ENCODE measurements at places on chromosomes 13 and 19.

DNA sequence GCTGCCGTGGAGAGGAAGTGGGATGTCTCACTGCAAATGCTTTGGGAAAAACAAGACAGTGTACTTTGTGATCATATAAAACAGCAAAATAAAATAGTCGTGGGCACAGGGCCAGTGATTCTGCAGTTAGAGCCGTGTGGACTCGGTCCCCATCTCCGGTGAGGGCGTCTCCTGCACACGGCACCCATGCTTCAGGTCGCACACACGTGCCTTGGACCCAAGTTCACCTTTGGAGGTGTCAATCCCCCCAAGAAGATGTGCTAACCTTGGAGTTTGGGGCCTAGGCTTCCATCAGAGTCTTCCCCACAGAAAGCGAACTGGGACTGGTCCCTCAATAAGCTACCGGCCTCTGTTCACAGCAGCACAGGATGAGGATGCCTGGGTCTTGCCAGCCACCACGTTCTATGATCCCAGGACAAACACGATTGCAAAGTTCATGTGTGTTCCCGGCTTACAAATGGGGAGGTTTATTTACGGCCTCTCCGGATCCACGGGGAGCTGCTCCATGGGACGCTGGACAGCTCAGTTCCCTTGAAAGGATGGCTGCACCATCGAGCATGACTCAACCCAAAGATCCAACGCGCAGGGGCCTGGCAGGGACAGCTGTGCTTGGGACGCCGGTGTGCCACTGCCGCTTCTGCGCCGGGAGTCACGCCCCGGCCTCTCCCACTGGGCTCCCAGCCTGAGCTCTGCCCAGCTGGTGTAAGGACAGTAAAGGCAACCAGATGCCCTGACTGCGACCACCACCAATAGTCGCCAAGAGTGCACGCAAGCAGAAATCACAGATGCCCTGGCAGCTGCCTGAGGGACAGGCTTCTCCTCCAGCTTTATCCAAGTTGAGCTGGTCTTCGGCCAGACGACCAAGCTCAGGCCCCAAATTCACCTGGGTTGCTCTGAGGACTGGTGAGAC lies 8.6 kb downstream of the GAS6 start:
- no peak for DNase-seq

GRCh38 chr19:49614096-49614833 lies 23.3 kb downstream of the PRR12 start:
- DNase-seq = no peak

GRCh38 chr19:37928527-37929286 lies 21.7 kb downstream of the SIPA1L3 start:
- DNase-seq = no peak

GRCh38 chr19:40576151-40576584 lies 505 bp upstream of the SHKBP1 start:
- DNase-seq = peak; percentile 75

GRCh38 chr13:28140433-28141125 lies 2.2 kb downstream of the PAN3 start:
- DNase-seq = no peak

DNA sequence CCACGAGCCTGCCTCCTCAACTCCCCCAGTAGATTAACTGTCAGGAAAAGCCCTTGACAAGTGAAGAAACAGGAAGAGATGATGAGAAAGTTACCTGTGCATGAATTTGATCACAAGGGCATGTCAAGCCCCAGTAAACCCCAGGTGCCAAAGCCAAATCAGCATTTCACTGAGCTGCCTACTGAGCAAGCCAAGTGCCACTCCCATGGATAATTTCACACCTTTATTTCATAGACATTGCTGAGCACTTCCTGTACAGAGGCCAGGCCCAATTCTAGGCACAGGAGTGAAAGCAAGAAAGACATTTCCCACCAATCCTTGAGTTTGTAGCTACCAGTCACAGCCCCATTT lies 2.4 kb downstream of the GADD45GIP1 start:
- no peak for DNase-seq

- no peak for DNase-seq
These were observed 44.4 kb upstream of the NPAS1 start for GRCh38 chr19:46975011-46975924.

DNA sequence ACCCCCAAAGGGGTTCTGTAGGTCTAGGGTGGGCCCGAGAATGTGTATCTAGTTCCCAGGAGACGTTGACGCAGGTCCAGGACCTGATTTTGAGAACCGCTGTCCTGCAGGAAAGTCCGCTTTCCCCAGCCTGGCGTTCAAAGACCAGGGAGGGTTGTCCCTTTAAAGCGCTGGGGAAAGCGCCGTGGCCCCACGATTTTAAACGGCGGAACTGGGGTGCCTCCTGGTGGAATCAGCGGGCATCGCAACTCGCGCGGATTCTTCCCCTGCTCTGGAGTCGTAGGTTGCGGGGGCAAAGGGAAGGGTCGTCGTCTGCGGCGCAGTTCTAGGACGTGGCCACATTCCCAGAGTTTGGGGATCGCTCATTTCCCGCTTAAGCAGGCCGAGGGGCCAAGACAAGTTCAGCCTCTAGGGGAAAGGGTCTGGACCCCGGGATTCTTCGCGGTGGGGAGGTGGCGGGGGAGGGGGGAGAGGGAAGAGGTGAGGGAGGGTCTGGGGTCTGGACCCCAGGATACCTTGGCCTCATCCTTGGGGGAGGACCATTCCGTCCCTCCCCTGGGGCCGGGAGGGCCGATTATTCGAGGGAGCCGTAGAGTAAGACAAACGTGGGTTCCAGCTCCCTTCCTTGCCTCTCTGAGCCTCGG lies 7.7 kb downstream of the PNMA8B start:
- DNase-seq = peak; percentile 88

DNA sequence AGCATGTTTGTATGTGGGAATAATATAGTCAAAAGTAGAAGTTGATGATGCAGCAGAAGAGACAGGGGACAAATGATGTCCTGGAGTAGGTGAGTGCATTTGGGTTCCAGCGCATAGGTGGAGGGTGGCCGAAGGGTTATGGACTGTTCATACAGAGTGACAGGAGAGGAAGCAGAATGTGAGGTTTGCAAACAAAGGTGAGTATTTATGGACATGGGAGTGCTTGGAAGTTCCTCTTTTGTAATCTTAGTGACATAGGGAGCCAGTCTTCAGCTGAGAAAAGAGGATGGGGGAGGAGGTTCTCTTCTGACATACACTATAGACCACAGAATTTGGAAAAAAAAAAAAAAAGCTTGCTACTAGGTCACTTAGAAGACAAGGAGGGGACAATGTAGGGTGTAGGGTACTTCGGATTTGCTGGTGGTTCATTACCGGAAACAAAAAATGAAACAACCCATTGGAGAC lies 331.6 kb downstream of the DLEU7 start:
- DNase-seq = no peak

GRCh38 chr19:15246198-15246481 lies 13.9 kb upstream of the EPHX3 start:
- DNase-seq = no peak

DNA sequence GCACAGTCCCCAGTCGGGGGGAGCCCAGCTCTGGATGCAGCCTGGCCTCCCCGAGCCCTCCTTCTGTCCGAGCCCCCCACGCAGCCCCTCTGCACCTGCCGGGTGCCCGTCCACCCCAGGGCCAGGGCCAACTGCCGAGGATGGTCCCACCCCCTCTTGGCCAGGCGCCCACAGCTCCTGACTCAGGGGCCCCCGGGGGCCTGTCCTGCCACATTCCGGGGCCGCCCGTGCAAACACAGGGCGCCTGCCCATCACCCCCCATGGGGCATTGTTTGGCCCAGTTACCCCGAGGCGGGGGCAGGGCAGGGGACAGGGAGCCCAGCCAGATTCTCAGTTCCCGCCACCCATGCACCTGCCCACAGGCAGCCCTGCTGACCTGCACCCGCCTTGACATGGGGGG lies 5.3 kb upstream of the TCF3 start:
- peak; percentile 14 for DNase-seq

GRCh38 chr13:24103782-24104372 lies 56.6 kb upstream of the SPATA13 start:
- DNase-seq = no peak

DNA sequence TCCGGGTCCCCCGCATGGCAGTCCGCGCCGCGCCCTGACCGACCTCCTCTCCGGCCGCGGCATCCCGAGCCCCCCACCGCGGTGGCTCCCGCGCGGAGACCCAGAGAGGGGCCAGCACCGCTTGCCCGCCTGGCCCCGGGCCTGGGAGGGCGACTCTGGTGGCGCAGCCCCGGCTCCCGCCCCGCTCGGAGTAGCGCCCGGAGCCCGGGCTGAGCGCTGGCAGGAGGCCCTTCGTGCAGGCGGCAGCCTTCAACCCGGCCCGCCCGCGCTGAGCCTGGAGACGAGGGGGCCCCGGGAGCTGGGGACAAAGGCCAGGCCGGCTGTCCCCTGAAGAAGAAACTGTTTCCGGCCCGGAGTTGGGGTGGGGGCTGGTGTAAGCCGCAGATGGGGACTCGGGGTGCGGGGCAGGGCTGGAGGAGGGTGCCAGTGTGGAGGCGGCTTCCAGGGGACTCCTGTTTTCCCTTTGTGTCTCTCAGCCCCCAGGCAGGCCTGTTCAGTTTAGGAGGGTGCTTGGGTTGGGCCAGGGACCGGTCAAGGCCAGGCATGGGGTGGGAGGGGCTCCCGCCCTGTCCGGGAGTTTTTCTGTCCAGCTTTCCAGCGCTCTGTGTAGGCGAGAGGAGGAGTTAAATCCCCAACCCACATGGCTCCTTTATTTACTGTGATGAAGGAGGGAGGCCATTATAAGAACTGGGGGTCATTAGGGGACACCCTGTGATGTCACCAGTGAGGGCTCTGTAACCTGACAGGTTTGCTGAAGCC lies 935 bp downstream of the LRP3 start:
- DNase-seq = peak; percentile 60

DNA sequence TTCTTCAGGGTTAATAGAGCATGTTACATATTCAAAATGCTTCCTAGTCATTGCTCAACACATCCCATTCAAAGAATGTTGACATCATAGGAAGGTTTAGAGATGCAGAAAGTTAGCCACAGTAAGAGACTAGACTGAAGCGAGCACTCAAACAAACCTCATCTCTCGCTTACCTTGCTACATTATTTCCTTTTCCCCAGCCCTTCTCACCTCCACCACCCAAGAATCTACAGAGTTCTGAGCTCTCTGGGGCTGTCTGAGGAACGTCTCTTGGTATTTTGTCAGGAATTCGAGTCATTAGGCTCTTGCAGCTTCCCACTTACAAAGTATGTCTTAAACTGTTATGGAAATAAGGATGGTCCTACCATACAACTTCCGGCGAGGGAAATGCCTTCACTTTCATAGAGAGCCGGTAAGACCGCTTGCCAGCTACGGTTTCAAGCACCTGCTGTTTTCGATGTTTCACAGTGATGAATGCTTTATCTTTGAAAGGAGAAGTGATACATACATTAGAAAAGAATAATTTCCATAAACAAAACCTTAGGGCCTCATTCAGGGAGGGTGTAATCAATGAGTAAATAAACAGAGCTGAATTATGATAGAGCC lies 65.1 kb downstream of the FLT1 start:
- no peak for DNase-seq

DNA sequence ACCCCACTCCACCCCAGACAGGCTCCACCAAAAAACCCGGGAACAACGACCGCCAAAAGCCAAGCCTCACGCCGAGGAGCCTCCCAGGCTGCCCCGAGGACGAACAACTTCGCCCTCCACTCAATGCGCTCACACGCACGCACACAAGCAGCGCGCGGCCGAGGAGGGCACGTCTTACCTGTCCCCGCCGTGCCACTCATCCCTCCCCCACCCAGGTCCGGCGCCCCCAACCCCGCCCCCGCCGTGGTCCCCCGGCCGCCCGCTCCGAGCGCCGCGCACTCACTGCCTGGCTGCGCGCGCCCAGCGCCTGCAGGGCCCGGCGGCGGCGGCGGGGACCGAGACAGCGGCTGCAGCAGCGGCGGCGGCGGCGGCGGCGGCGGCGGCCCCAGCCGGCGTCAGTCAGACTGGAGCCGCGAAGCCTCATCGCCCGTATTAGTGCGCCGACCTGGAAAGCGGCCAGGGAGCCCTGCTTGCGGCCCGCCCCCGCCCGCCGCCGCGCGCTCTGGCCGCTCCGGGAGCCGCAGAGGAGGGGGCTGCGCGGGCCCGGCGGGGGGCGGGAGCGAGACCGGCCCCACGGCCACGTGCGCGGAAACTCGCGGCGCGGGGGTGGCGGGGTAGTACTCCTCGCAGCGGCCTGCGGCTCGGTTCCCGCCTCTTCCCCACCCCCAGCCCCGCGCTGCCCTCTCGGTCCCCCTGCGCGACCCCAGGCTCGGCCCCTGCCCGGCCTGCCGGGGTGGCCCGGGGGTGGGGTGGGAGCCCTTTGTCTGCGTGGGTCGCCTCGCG lies at the start of gene SMAD9:
Gene SMAD9 (minus strand): TSS at position 406 of the 783 bp plus-strand sequence. CDS start 40,549 bp downstream, outside the sequence.
- peak; percentile 77 for DNase-seq

DNA sequence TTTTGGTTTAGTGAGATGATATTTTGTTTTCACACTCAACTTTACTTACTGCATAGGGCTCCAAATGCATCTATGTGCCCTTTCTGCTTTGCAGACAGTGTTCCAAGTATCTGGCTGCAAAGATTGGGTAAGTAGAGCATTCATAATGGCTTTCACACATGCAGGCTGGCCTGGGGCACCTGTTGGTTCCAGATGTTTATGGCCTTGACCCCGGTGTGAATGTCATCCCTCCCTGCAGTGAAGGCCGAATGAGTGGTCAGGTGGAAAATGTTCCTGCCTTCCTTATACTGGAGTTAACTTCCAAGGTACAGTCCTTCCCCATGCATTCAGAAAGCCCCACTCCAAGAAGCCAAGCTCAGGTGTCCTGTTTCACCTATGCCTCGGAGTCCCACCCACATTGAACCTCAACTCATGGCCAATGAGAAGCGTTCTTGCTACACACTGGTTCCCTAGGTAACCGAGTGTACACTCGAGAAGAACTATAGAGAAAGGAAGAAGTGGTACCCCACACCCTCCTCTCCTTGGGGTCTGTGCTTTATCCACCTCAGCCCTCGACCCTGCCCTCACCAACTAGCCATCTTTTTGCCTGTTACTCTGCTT lies 23.0 kb upstream of the ZNF536 start:
- no peak for DNase-seq

GRCh38 chr13:40208517-40208916 lies 457.9 kb downstream of the FOXO1 start:
- DNase-seq = no peak

- DNase-seq = peak; percentile 63
These were observed 4.8 kb upstream of the ATF5 start for GRCh38 chr19:49924004-49924880.

- no peak for DNase-seq
These were observed 40.2 kb downstream of the UBL3 start for GRCh38 chr13:29810145-29810742.

- DNase-seq = no peak
These were observed 7.0 kb downstream of the KLF5 start for GRCh38 chr13:73065665-73066340.

DNA sequence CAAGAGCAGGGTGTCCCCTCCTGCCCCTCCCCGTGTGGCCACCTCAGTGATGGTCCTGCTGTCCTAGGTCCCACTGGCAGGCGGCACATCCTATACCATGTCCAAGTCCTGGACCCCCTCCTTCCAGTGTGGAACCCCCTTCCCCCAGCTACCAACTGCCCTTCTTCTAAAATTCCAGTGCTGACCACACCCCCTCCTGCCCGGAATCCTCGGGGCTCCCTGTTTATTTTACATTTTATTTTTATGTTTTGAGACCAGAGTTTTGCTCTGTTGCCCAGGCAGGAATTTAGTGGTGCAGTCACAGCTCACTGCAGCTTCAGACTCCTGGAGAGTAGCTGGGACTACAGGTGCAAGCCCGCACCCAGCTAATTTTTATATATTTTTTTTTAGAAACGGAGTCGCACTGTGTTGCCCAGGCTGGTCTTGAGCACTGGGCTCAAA lies 945 bp upstream of the CPAMD8 start:
- DNase-seq = no peak
